ENCODE measurements at places on chromosomes 6 and 20.
A peak's percentile ranks its signal among the peaks of the same experiment; 100 is the strongest.

- peak; percentile 37 for DNase-seq
Measured at GRCh38 chr6:90082847-90083246, 188.6 kb downstream of the GJA10 start.

DNA sequence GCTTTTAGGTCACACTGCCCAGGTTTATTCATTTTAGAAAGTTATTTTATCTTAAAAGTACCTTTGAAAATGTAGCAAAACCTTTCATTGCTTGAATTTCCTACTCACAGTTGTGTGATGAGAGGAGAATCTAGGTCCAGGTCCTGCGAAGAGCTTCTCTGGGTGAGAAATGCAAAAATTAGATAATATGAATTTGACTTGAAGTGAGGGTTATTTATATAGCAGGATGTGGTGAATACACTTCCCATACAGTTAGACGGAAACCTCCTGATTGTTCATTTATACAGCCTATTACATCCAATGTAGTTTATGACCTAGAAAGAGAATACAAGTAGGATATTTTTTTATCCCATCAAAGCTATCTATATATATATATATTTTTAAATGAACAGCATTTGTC is 30.5 kb downstream of the CDKAL1 start:
- DNase-seq: peak; percentile 37

- no peak for DNase-seq
Measured at GRCh38 chr6:148407372-148407771, 64.7 kb downstream of the SASH1 start.

DNA sequence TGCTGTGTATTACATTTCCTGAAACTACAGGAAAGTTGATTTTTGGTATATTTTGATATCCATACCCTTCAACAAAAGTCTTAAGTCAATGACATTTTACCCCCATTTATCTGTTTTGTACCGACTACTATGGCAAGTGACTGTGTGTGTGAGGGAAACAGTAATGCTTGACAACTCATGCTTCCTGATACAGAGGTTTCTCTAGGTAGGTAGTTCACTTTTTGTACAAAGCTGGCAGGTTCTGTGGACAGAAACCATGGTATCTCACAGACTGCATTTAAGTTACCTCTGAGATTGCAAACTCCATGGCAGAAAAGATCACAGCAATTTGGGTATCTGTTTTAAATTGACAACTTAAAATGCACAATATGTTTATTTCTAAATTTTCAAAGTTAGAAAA is 28.8 kb downstream of the FARS2 start:
- DNase-seq: no peak

GRCh38 chr20:46324960-46325703 is 16.8 kb upstream of the CDH22 start:
- DNase-seq: peak; percentile 68

DNA sequence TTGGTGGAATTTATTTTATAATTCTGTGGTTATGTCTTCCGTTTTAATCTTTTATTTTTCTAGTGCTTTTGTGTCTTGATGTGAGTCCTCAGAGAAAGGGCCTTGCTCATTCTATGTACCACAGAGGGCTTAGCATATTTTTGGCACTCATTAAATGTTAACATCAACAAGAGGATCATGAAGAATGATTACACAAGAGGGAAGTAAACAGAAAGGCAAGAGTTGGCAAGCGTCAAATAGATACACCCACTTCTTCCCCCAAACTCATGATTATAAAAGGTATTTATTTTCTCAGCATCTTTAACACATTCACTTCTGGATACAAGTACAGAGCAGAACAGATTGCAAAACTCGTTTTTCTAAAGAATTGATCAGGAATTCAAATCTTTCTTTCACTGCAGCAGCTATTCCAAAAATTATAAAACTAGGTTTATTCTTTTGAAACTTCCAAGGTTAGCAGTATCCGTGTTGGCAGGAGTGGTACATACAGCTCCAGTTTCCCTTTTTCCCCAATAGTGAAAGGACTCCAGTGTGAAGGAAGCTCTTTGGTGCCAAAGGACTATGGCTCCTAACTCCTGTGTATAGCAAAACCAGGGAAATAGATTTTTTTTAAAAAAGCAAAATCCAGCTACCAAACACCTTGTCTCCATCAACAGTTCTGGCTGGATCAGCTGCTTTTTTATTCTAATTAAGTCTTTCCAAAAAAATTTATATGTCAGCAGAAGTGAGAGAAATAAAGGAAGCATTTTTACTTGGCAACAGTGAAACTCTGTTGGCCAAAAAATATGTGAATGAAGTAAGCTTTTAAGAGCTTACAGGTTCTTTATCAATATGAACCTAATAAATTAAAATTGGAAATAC is 221.9 kb downstream of the ADGRG6 start:
- no peak for DNase-seq

DNA sequence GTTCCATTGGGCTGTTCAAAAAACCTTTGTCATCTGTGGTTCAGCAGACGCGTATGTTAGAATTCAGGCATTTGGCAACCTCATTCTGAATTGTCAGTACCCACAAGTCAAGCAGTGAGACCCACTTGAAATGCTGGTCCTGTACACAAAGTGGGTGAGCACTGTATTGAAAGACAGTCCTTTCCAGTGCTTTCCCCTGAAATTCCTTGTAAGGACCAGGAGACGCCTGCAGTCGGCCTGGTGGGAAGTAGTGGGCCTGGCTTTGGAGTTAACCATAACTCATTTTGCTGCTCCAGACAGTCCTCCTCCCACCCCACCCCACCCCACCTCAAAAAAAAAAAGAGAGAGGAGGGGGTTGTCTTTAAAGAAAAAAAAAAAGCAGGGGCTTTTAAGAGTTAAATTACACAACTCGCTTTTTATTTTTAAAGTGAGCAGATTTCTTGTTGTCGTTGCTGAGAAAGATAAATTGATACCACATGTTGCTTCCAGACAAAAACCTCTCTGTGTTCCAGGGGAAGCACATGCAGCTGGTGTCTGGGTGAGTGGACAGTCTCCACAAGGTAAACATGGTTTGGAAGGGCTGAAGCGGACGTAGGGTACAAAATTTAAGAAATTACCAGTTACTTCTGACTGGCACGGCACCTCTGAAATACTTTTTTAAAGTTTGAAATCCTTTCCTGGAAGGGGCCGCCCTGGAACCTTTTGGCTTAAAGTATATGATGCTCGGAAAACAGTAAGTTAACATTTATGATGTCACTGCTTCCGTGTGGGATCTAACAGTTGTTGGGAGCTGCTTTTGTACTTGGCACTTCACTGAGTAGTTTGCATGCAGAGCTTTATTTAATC is 95.3 kb downstream of the FOXO3 start:
- no peak for DNase-seq

DNA sequence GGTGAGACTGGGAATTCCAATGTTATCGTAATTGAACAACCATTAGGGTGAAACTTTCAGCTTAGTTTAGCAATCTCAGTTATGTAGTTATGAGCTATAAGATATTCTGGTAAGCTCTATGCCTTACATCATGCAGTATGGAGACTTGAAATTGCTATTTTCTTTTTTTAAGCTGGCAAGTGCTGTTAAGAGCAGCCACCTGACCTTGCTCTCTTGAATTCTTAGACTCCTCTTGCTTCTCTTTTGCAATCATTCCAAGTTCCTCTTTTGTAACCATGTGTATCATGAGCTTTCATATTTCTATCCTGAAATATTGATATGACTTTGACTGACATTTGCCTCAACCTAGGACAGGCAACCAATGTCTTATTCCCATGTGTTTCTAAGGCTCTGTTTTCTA is 446.3 kb upstream of the SLC35B3 start:
- DNase-seq: no peak

- peak; percentile 75 for DNase-seq
Measured at GRCh38 chr6:22147921-22148776, 148.7 kb downstream of the PRL start.

DNA sequence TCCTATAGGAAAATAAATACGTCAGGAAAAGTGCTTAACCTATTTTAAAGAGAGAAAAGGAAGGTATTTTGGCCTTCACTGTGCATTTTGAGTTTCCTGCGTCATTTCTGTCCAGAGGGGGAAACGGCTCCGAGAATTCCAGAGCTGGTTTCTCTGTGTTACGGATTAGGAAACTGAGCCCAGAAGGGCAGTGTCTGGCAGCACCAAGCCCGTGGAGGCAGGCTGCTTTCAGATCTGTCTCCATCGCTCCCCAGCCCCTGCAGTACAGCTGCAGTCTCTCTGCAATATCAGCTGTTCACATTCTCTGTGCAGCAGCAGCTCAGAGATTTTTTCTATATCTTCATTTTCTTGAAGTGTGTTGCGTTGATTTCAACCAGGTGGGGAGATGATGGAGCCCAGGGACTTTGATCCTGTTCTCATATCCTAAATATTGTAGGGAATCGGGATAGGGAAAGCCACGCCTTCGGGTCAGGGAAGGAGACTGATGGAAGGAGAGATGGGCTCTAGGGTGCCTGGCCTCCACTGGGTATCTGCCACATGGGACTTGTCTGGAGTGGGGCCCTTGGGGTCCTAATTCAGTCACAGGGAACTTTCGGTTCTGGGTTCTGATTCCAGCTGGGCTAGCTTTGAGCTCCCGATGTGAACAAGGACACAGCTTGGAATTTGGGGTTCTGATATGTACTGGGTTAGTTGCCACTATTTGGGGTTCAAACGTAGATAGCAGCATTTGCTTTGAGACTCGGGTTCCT is 2.8 kb downstream of the ANKRD60 start:
- no peak for DNase-seq

DNA sequence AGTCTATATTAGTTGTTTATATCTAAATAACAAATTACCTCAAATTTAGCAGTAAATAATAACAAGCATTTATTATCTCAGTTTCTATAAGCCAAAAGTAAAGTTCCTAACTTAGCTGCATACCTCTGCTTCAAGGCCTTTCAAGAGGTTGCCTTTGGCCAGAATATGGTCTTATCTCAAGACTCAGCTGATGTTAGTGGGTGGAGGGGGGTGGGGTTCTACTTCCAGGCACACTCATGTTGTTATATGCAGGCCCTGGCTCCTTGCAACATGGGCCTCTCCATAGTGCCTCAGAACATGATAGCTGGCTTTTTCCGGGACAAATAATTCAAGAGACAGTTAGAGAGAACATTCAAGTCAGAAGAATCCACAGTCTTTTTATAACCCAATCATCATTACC is 266.0 kb downstream of the ADGRB3 start:
- DNase-seq: no peak
